ENCODE measurements at places on chromosomes 2 and 18. TPM values are rescaled to one million over a fixed set of nuclear protein-coding genes. Genes with fewer than 3 reads are reported as not detected.

DNA sequence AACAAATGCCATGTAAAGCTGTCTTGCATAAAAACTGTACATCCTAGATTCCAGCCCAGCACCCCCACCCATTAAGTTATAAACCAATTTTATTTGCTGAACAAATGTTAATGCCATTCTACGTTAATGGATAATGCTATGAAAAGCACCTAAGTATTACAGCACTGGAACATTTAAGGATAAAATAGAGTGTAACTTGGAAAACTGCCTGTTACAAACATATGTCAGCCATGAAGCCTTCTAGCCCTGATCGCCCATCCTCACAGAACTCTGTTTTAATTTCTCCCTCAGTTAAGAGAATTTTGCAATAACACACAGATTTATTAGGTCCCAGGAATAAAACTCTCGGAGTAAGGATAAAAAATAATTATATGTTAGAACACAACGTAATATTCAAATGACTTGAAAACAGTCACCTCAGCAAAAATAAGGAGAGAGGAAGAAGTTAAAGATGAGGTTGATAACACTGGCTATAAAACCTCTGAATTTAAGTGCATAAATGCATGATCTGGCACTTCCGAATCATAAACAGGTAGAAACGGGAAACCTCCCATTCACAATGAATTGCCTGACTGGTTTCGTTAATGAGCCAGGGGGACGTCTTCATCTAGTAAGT is 308.7 kb downstream of the AFF3 start:
- no peak for DNase-seq
- peaks cover 17% of the 10 kb centered on the region for H3K4me1 ChIP-seq
- no peak overlapping the region for H3K4me3 ChIP-seq
- H3K27ac ChIP-seq: no peak overlapping the region
- peaks cover 7% of the 10 kb centered on the region for H3K27me3 ChIP-seq
- no peaks in the 10 kb centered on the region for H3K36me3 ChIP-seq

EEF1B2 gene
- 1,731 TPM for total RNA-seq

DNA sequence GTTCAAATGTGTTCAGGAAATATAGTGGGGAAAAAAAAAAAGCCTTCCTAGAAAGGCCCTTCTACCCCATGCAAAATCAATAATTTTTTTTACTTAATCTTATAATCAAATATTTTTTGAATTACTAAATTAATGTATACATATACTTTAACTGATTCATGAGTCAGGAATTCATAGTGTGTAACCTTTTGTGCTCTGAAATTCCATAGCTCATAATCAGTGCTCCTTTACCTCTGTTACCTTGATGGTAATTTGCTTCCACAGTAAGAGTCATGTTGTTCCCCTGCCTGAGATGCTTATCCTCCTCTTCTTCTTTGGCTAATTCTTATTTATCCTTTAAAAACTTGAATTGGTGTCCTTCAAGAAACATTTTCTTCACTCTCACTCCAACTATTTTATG is 414.2 kb downstream of the THSD7B start:
- no peaks in the 10 kb centered on the region for H3K27me3 ChIP-seq
- no peaks in the 10 kb centered on the region for H3K4me1 ChIP-seq
- no peaks in the 10 kb centered on the region for H3K36me3 ChIP-seq
- no peak overlapping the region for H3K4me3 ChIP-seq

GRCh38 chr2:61967262-61967661 is 61.8 kb downstream of the COMMD1 start:
- no peak for DNase-seq
- H3K27ac ChIP-seq: no peak overlapping the region
- H3K4me3 ChIP-seq: no peak overlapping the region
- H3K36me3 ChIP-seq: no peaks in the 10 kb centered on the region
- no peaks in the 10 kb centered on the region for H3K27me3 ChIP-seq

PPM1G gene
- total RNA-seq: 211 TPM

Data from HepG2 (cell line).